ENCODE measurements at places on chromosomes 12 and 14.

GRCh38 chr12:93573552-93574223 lies 1.2 kb downstream of the SOCS2 start:
- H3K36me3 ChIP-seq = no peaks in the 10 kb centered on the region
- H3K27ac ChIP-seq = peak overlapping the region; percentile 15
- no peaks in the 10 kb centered on the region for H3K4me1 ChIP-seq
- no peaks in the 10 kb centered on the region for H3K27me3 ChIP-seq

DNA sequence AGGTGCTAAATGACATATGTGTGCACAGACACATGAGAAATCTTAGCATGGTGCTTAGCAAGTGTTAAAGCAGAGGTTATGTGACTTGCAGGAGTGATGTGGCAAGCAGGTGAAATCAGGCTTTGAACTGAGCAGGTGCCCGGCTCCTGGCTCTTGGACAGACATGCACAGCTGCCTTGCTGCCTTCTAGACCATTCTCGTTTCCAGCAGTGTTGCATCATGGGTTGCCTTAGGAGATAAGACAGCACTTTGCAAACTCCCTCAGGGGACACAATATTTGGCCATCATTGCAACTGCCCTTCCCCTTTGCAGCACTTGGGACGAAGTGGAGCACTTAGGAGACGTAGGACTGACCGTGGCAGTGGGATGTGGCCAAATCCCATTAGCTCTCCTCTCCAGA lies 17.2 kb upstream of the GSC start:
- no peaks in the 10 kb centered on the region for H3K4me1 ChIP-seq
- no peak for DNase-seq
- no peak overlapping the region for H3K27ac ChIP-seq

- H3K4me1 ChIP-seq = peaks cover 39% of the 10 kb centered on the region
- no peak overlapping the region for H3K4me3 ChIP-seq
- H3K27me3 ChIP-seq = no peaks in the 10 kb centered on the region
- H3K27ac ChIP-seq = peak overlapping the region; percentile 6
- H3K36me3 ChIP-seq = no peaks in the 10 kb centered on the region
These were observed 189.7 kb downstream of the ETV6 start for GRCh38 chr12:11839091-11839641.

- H3K4me3 ChIP-seq = no peak overlapping the region
- H3K27me3 ChIP-seq = no peaks in the 10 kb centered on the region
- no peak for DNase-seq
These were observed 370.2 kb downstream of the SOX5 start for GRCh38 chr12:23579257-23579656.

- H3K36me3 ChIP-seq = no peaks in the 10 kb centered on the region
- H3K4me1 ChIP-seq = peaks cover 18% of the 10 kb centered on the region
- no peaks in the 10 kb centered on the region for H3K27me3 ChIP-seq
- DNase-seq = peak; percentile 68
- H3K27ac ChIP-seq = peak overlapping the region; percentile 42
These were observed 5.1 kb upstream of the ENDOU start for GRCh38 chr12:47730341-47730744.

DNA sequence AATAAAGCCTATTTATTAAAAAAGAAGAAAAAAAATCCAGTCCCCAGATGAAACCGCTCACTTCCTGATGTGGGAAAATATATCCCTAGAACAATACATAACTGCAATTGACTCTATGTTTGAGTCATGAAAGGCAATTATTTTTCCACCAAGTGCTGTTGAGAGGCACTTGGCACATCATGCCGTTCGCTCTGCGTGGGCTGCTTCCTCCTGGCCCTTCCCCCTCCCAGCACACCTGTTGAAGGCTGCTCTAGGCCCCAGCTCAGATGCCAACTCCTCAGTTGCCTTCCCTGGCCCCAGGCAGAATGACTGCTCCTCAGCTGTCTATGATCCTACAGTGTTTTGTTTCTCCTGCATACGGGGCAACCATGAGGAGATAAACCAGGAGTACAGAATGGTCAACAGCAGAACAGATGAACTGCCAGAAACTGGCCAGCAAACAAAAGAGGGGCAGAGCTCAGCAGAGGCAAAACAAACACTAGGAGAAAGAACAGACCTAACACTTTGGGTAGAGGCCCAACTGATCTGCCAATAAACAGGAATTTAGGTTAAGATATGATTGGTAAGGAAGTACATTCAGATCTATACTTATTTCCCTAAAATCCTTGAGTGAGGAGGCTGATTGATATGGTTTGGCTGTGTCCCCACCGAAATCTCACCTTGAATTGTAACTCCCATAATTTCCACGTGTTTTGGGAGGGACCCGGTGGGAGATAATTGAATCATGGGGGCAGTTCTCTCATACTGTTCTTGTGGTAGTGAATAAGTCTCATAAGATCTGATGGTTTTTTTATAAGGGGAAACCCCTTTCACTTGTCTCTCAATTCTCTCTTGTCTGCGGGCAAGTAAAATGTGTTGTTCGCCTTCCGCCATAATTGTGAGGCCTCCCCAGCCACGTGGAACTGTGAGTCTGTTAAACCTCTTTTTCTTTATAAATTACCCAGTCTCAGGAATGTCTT lies 58.6 kb downstream of the SLC38A1 start:
- H3K4me1 ChIP-seq = peaks cover 21% of the 10 kb centered on the region
- no peaks in the 10 kb centered on the region for H3K36me3 ChIP-seq
- peak overlapping the region; percentile 74 for H3K27ac ChIP-seq

GRCh38 chr12:42652048-42652447 lies 62.5 kb upstream of the PRICKLE1 start:
- H3K4me3 ChIP-seq = no peak overlapping the region
- no peak for DNase-seq
- no peak overlapping the region for H3K27ac ChIP-seq
- H3K27me3 ChIP-seq = no peaks in the 10 kb centered on the region
- H3K36me3 ChIP-seq = no peaks in the 10 kb centered on the region
- no peaks in the 10 kb centered on the region for H3K4me1 ChIP-seq

DNA sequence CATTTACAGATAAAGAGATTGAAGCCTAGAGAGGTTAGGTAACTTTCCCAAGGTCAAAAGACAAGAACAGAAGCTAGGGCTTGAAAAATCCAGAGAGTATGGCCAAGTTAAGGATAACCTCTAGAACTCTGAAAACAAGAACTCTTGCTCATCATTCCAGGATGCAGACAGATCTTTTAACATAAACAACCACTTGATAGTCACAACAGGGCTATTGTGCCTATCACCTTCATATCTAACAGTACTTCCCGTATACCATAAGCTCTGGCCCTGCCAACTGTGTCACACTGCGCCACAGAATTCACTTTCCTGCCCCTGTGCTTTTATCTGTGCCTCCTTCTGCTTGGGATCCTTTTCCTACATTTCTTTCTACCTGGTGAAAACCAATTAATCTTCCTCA lies 18.2 kb downstream of the ERP29 start:
- peaks cover 23% of the 10 kb centered on the region for H3K36me3 ChIP-seq
- DNase-seq = no peak
- H3K4me1 ChIP-seq = no peaks in the 10 kb centered on the region
- no peak overlapping the region for H3K27ac ChIP-seq
- no peaks in the 10 kb centered on the region for H3K27me3 ChIP-seq

- no peak for DNase-seq
- H3K27me3 ChIP-seq = no peaks in the 10 kb centered on the region
- no peak overlapping the region for H3K27ac ChIP-seq
- H3K4me1 ChIP-seq = no peaks in the 10 kb centered on the region
- no peaks in the 10 kb centered on the region for H3K36me3 ChIP-seq
These were observed 35.8 kb upstream of the FBXO33 start for GRCh38 chr14:39467889-39468524.

DNA sequence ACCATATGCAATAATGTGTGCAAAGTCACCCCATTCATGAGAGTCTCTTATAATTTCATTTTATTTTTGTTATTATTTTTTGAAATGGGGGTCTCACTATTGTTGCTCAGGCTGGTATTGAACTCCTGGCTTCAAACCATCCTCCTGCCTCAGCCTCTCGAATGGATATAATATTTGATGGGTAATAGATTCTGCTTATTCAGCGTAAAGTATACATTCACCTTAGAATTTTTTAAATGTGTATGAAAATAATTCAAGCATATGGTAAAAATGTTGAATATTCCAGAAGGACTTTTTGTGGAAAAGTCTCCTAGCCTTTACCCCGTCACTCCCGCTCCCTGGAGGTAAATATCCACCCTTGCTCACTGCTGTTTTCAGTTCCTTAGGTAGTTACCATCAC lies 23.4 kb upstream of the SSPN start:
- no peak overlapping the region for H3K27ac ChIP-seq
- H3K4me3 ChIP-seq = no peak overlapping the region
- H3K36me3 ChIP-seq = no peaks in the 10 kb centered on the region
- H3K4me1 ChIP-seq = no peaks in the 10 kb centered on the region
- no peak for DNase-seq

DNA sequence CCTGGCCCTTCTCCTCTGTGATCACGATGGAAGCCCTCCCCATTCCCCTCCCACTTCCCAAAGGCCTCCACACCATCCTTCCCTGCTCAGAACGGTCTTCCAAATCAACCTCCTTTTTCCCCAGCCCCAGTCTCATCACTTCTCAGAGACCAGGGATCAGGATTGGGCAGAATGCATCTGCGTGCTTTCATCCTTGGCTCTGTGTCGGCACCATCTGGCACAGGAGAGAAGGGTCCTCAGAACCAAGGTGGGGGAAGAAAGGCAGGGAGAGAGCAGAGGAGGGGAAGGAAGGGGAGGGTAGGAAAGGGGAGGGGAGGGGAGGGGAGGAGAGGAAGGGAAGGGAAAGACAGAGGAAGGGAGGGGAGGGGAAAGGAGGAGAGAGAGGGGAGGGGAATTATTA lies 52.4 kb upstream of the FICD start:
- H3K27ac ChIP-seq = no peak overlapping the region
- H3K4me3 ChIP-seq = no peak overlapping the region
- no peaks in the 10 kb centered on the region for H3K4me1 ChIP-seq
- DNase-seq = no peak
- no peaks in the 10 kb centered on the region for H3K27me3 ChIP-seq

GRCh38 chr12:2804393-2805142 lies 7.9 kb upstream of the ITFG2 start:
- no peak overlapping the region for H3K27ac ChIP-seq
- peaks cover 6% of the 10 kb centered on the region for H3K36me3 ChIP-seq
- H3K4me3 ChIP-seq = no peak overlapping the region

GRCh38 chr14:70514168-70515069 lies 20.4 kb downstream of the ADAM20 start:
- DNase-seq = no peak
- H3K4me1 ChIP-seq = no peaks in the 10 kb centered on the region
- no peaks in the 10 kb centered on the region for H3K36me3 ChIP-seq

DNA sequence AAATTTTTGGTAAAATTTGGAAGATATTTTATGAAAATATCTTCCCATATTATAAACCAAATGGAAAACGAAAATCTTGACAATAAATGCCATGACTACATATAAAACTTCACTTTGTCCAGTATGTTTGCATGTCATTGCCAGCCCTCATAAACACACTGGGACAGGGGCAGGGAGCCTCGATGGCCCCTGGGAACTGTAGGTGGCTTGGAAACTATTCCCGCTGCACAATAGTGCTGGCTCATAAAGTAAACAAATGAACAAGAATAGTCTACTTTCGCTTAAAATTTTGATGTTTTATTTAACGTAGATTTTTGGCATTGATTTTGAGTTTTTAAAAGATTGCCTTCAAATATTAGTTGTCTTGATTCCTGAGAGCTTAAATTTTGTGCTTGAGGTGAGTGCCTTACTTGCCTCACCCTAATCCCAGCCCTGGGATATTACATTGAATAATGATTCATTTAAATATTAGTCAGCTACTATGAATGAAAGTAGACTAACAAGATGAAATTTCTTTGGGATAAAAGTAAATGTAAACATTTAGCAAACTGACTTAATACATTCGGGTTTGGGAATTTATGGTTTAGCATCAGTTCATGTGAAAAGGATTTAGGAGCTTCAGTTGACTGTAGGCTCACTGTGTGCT lies 74.0 kb upstream of the PKP2 start:
- no peaks in the 10 kb centered on the region for H3K36me3 ChIP-seq
- no peak overlapping the region for H3K4me3 ChIP-seq
- no peaks in the 10 kb centered on the region for H3K27me3 ChIP-seq
- H3K4me1 ChIP-seq = no peaks in the 10 kb centered on the region

DNA sequence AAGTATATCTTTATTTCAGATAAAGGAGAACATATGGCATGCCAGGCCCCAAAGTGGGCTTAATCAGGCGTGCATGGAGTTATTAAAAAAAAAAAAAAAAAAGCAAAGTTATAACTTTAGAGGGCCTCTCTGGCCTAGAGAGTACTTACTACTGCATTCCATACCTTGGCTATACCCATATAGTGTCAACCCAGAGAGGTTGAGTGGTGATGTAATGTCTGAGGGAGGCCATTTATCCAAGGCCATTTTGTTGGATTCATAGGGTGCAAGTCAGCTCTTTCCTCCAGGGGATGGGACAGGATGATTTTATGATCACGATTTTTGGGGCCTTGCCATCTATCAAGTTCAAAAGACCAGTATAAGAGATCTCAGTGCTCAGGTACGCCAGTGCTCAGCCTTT lies 66.4 kb downstream of the DCAF5 start:
- no peak for DNase-seq
- peak overlapping the region; percentile 33 for H3K27ac ChIP-seq
- H3K36me3 ChIP-seq = no peaks in the 10 kb centered on the region

DNA sequence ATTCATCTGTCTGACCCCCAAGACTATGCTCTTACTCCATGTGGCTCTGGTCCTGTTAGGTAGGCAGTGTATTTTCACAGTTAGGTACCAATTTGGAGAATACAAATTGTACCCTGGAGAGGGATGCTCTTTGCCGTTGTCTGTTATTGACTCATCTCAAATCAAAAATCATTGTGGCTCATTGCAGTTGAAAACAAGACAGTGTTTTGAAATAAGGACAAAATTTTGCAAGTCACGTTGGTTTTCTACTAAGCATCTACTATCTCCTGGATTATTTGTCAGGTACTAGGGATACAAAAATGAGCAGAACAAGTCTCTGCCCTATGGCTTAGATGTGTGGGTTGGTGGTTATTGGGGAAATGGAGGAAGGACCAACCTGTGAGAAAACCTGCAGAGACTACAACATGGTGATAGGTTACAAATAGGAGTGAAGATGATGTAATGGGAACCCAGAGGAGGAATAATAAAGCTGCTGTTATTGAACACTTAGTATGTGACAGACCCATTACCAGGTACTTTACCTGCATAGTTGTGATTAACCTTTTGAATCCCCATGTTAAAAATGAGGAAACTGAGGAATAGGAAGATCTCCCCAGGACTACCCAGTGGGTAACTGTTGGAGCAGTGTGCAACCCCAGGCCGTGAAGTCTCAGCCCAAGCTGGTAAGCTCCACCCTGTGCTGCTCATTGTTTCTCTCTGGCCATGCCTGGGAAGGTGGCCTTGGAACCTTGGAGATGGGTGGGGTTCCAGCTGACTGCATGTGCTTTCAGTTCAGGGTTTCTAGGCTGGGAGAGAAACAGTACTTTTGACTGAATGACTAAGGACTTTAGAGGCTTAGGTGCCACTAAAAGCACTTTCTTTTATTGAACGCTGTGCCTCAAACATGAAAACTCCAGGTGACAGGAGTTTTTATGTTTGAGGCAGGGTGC lies 72.9 kb upstream of the SRSF5 start:
- DNase-seq = no peak
- H3K27me3 ChIP-seq = no peaks in the 10 kb centered on the region
- peak overlapping the region; percentile 64 for H3K27ac ChIP-seq
- H3K36me3 ChIP-seq = no peaks in the 10 kb centered on the region
- no peak overlapping the region for H3K4me3 ChIP-seq
